A549 treated with DMSO at 1 μM for 4 hours (cell line): ENCODE measurements at places on chromosomes 3 and 15. TPM values are rescaled to one million over a fixed set of nuclear protein-coding genes. Genes with fewer than 3 reads are reported as not detected.

The LCTL gene
- 0.06 TPM in 2 of 5 replicates, not detected in the others for total RNA-seq

The GABRR3 gene
- not detected in 5 replicates for total RNA-seq

The SIDT1 gene
- 0.19 to 0.64 TPM (median 0.48 TPM) in 5 replicates for total RNA-seq

The CHP1 gene
- 52.5 to 66.2 TPM (median 62.7 TPM) in 5 replicates for total RNA-seq

The CLDN16 gene
- 0.06 to 0.11 TPM in 2 of 5 replicates, not detected in the others for total RNA-seq
